HS-27A (cell line): ENCODE measurements at places on chromosomes 6 and 20.

DNA sequence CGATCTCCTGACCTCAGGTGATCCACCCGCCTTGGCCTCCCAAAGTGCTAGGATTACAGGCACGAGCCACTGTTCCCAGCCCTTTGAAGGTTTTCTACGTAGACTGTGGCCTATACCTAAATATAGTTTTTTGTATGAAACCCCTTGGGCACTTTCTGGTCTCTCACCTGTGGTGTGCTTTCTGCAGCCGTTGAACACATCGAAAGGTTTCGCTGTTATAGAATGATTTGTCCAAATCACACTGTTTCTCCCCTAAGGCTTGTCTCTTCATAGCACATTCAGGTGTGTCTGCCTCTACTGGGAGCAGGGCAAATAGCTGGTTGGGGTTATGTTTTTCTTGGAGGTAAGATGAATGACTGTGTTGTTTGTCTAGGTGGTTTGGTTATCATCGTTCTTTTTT is 597.9 kb downstream of the RNF144B start:
- no peak for DNase-seq

DNA sequence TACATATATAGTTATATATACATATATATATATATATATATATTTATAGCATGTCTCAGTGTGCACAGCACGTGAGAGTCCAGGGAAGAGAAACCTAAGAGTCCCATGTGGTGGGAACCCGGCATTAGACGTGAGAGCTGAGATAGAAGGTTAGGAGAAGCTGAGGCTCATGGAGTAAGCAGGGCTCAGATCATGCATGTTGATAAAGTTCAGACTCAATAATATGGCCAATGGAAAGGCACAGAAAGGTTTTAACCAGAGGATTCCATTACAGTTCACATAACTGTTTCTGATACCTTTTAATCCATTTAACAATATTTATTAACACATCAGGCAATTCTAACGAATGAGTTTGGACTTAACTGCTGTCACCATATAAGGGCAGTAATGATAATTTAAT is 143.4 kb downstream of the MYB start:
- DNase-seq = no peak

DNA sequence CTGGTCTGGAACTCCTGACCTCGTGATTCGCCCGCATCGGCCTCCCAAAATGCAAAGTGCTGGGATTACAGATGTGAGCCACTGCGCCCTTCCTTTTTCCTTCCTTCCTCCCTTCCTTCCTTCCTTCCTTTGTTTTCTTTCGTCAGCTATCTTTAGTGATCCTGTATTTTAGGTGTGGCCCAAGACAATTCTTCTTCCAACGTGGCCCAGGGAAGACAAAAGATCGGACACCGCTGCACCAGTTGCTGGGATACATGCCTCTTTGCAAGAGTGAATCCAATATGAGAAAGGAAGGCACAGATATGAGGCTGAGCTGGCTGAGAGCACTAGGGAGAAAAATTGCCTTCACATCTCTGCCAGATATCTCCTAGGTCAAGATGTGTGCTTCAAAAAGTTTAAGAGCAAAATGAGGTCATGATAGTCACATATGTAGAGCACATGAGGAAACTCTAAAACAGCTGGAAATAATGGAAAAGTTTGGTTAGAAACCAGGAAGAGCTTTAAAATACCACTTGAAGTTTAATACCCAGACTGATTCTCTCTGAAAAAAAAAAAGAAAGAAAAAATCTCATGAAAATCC is 41.8 kb downstream of the OR2B2 start:
- no peak for DNase-seq

DNA sequence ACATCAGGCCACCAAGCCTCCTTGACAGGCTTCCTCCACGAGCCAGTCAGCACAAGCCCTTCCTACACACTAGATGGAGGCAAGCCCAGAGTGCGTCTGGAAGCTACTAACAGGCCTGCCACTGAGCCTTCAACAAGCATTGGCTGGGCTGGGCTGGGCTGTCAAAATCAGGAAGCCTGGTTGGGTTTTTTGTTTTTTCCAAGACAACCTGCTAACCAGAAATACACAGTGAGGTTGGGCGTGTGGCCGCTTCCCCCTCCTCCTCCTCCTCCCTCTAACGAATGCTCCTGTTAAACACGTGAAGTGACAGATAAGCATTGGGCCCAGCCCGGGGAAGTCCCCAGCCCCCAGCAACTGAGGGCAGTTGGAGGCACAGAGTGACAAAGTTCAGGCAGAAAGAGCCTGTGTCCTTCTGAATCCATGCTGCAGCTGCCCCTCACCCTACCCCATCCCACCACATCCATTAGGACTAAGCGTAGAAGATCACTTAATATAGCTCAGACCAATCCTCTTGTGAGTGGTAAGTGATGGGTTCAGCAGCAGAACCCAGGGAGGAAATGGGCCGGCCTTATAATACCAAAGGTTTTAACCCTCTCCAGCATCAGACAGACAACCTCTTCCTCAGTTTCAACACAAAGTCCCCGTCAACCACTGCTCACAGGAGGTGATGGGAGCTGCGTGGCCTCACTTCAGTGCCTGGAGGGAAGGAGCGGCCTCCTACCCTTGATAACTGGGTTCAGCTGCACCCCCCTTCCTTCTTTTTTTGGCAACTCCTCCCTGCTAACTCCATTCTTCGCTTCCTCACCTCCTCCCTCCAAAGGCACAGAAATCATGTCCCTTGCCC is 1.1 kb downstream of the NFATC2 start:
- no peak for DNase-seq

GRCh38 chr6:14506656-14507246 is 389.2 kb downstream of the CD83 start:
- DNase-seq = no peak

DNA sequence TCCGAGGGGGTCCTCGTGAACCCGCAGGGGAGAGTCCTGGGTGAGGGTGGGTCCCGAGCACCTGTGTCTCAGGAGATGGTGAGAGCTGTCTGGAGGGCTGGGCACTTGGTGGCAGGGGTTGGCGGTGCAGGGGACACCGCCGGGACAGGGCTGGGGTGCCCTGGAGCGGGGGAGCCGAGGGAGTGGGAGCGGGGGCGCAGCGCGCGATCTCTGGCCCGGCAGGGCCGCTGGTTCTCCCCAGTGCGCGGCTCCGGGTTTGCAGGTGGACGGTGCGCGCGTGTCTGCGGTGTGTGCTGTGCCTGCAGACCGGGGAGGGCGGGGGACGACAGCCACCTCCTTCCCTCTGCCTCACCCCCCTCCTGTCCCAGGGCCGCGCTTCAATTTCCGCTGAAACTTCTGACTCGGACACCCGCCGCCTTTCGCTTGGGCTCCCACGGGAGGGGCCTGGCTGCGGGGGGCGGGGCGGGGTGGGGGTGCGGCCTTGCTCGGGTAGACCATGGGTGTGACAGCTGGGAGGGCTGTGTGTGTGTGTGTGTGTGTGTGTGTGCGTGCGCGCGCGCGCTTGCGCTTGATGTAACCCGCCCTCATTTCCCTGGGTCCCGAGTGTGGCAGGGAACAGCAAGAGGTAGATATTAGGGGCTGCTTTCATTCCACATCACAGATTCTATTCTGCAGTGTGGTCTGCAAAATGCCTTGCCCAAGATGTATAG is 1.2 kb downstream of the TRIB3 start:
- no peak for DNase-seq

GRCh38 chr6:127147534-127147933 is 29.1 kb downstream of the RSPO3 start:
- no peak for DNase-seq

DNA sequence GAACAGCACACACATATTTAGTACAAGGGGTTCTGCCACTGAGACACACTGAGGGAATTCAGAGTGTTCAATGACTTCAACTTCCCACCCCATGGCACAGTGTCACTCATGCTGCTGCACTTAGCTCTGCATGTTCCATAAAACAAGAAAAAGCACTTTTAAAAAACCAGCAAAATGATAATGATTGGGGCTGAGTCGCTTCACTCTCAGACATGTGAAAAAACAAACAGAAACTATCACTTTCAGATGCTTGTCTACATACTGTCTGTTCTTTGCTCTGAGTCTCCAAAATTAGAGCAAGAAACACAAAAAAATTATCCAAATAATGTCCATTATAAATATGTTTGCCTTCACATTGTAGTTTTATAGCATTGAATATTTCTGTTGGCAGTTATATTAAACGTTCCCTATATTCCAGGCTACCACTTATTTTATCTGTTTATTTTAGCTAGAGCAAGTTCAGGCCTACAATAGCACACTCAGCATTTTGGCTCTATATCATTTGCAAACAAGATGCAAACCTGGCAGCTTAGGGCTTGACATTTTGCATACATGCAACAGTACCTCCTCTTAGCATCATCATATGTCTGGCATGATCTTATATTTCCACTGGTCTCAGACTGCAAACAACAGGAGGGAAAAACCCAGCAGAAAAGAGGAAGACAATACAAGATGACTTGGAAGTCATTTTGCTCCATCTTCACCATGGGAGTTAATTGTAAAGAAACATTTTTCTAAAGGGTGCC is 398.8 kb downstream of the HACE1 start:
- DNase-seq = no peak

DNA sequence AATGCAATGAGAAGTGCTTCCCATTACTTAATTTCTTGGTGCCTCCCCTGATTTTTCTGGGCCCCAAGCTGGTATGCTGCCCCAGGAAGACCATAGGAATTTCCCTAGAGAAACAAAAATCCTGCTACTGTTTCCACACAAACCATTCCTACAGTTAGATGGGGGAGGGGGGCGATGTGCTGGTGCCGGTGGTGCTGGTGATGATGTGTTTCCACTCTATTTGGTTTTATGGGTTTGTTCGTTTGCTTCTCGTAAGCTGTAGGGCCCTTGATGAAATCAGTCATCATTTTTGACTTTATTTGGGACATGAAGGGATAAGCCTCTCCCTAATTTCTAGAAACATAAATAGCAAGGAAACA is 105.1 kb downstream of the MKKS start:
- DNase-seq = no peak

DNA sequence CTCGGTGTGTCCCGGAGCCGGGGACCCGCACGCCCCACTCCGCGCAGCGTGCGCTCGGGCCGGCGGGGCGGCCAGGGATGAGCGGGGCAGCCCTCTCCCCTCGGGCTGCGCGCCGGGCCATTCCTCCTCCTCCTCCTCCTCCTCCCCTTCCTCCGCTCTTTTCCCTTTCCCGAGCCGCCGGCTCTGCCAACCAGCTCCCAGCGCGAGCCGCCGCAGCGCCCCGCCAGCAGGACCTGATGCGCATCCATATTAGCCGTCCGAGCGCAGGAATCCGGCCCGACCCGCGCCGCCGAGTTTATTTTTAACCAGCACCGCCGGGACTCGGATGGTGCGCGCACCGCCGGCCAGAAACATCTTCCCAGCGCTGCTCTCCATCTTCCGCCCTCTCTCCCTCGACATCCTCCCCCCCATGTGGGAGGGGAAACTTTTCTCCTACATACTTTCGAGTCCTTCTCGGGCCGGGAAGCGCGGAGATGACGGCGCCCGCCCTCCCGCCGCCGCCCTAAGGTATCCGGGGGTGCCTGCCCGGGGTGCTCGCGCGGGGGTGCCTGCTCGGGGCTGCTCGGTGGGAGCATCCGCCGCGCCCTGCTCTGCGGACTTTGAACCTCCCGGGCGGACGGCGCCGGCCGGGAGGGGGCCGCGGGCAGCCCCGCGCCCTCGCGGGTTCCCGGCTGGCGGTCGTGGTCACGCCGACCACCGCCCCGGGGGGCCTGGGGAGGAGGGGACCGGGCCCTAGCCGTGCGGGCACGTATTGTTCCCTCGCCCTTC is 619 bp downstream of the RREB1 start:
- no peak for DNase-seq

DNA sequence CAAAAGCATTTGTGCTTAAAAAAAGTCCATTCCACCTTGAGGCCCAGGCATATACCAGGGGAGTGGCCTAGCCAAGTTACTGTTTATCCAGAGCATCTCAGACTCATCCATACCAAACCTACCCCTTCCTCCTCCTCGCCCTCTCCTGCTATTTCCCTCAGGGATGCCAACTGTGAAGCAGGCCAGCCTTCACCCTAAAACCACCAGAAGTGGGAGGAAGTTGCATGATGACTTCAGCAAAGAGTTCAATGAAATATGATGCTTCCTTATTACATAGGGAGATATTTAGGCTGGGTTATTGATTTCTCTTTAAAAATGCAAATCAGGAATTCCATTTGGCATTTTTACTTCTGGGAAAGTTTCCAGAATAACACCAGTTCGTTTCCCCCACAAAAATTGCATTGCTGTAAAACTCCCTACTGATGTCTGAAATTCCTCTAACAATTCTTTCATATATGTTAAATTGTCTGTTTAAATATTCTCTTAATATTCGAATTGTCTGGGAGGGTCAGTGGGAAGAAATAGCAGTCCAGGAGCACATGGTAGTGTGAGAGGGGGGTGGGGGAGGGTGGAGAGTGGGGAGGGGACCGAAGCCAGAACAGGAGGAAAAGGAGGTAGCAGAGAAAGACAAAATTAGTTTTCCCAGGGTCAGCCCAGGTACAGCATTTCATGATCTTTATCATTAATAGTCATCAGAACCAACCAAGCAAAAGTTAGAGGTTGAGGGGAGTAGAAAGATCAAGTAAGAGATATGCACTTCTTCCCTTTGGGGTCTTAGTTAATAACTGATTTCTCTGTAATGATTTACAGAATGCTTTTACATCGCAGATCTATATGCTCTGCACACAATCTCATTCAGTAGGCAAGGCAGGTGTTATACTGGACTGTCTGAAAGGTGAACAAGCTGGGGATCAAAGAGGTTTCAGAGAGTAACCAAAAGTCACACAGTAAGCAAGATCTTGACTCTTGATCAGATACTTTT is 1.7 kb upstream of the TCP11 start:
- no peak for DNase-seq

GRCh38 chr6:16440636-16441212 is 202.3 kb downstream of the GMPR start:
- no peak for DNase-seq

GRCh38 chr6:136365776-136366354 is 76.2 kb upstream of the BCLAF1 start:
- DNase-seq = no peak

DNA sequence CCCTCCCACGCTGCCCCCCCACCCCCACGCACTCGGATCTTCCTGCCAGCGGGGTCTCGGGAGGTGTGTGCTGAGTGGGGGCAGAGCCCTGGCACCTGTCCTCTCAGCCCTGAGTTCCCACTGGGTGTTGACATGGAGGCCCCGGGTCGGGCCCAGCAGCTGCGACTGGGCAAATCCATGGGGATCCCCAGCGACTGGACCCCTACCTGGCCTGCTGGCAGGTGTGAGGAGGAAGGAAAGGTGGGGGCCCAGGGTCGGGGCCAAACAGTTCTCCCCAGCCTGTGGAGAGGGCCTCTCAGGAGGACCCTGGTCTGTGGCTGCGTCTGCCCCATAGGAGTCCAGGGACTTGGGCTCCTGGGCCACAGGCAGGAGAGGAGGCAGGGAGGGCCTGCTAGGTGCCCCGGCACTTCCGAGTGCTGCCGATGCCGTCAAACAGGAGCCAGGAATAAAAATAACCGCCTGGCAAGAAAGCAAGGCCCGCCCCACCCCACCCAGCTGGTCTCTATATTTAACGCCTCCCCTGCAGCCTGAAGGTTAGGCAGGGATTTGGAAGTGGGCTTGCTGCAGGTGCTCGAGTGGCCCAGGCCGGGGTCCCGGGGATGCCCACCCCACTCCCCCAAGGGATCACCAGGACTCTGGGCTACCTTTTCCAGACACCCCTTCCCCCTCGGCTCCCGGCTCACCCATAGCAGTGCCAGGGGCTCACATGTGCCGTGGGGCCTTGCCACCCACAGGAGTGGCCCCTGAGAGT is 1.4 kb upstream of the EEF1A2 start:
- DNase-seq = no peak

- DNase-seq = no peak
Measured at GRCh38 chr6:119881416-119881815, 531.9 kb upstream of the MAN1A1 start.

- peak; percentile 76 for DNase-seq
Measured at GRCh38 chr6:27687154-27688013, 214.5 kb upstream of the ZNF184 start.
